Vein endothelial cell (primary cell): ENCODE measurements at places on chromosomes 5 and 9. TPM values are rescaled to one million over a fixed set of nuclear protein-coding genes. Genes with fewer than 3 reads are reported as not detected.

Gene AMACR
- 9.6 and 10.8 TPM in 2 replicates for total RNA-seq

Gene PCDHGB1
- total RNA-seq, result 0.96 and 2.3 TPM in 2 replicates

Gene KCNV2
- not detected in 2 replicates for total RNA-seq

Gene PCDHB9
- 0.38 and 0.65 TPM in 2 replicates for total RNA-seq

Gene PCDHA9
- total RNA-seq, result under 0.01 TPM in 2 replicates

Gene RASGEF1C
- total RNA-seq, result not detected in 2 replicates

Gene PTPRD
- total RNA-seq, result 29.2 and 51.9 TPM in 2 replicates

Gene CTNNA1
- total RNA-seq, result 553 and 557 TPM in 2 replicates

Gene TMC1
- 0.33 and 0.67 TPM in 2 replicates for total RNA-seq

Gene EEIG1
- 10.6 and 12.1 TPM in 2 replicates for total RNA-seq

Gene CD180
- not detected in 2 replicates for total RNA-seq

Gene AFAP1L1
- total RNA-seq, result 98.3 and 130 TPM in 2 replicates
